ENCODE measurements at places on chromosomes 3 and 15. TPM values are rescaled to one million over a fixed set of nuclear protein-coding genes. Genes with fewer than 3 reads are reported as not detected.

The CCDC71 gene
- 10.2 TPM for total RNA-seq

The PLA2G4E gene
- not detected for total RNA-seq

DNA sequence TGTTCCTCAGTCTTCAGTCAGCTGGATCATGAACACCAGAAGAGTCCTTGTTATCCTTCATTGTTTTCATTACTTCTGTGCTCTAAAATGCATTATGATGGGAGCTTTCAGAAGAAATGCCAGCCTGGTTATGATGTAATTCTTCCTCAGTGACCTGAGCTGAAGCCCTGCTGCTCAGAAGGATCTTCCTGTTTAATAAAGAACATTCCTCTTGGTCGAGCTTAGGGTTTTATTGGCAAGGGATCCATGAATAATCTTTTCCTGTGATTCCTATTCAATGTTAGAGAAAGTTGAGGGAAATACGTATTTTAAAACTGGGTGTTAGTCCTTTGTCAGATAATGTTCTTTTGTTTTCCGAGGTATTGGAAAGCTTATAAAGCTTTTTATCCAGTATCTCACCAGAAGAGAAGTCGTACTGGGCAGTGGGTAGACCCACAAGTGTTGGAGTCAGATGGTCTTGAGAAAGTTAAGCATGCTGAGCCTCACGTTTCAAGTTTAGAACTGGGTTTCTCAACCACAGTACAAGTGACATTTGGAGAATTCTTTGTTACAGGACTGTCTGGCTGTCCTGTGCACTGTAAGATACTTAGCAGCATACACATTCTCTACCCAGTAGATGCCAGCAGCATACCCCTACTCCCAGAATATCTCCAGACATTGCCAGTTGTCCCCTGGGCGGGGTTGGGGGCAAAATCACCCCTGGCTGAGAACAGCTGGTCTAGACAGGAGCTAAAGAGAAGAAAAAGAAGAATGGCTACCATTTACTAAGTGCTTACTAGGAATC lies 212.3 kb upstream of the BHLHE40 start:
- no peak for DNase-seq

The PCSK6 gene
- 31.9 TPM for total RNA-seq

DNA sequence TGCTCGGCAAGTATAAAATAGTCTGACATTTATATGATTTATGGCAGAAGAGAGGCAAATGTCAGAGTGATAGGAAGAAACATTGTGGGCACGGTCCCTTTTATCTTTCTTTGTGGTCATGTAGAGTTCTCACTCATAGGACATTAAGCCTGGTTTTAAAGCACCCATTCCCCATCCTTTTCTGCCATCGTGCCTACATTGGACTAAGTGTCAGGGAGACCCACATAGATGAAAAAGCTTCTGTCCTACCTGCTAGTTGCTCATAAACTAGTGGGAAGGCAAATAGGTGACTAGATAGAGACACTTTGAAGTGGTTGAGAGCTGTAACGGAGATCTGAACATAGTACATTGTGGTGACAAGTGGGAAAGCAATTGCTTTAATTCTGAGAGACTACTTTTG lies 155.7 kb downstream of the B3GALNT1 start:
- DNase-seq: no peak

Data from left ventricle myocardium superior (tissue), 1 donor.